Activated T-helper 2 cell treated with anti-CD3 and anti-CD28 coated beads, Interferon-gamma antibody, Interleukin-2, Interleukin-4, amounts not matched to agents 10 μg/mL and 5 μg/mL and 100 μg/mL, durations not matched to agents 14 hours and 24 hours and 36 hours (primary cell): ENCODE measurements at places on chromosomes 12 and 14. TPM values are rescaled to one million over a fixed set of nuclear protein-coding genes. Genes with fewer than 3 reads are reported as not detected.

GRCh38 chr14:99892406-99892805, 99.2 kb downstream of the EML1 start:
- no peak for DNase-seq

- DNase-seq = no peak
These were observed 8.4 kb downstream of the ARHGEF25 start for GRCh38 chr12:57619434-57620244.

- DNase-seq = no peak
These were observed 165.9 kb upstream of the OTX2 start for GRCh38 chr14:56976211-56976610.

GRCh38 chr12:83323866-83324265, 637.2 kb downstream of the TMTC2 start:
- DNase-seq = no peak

DNA sequence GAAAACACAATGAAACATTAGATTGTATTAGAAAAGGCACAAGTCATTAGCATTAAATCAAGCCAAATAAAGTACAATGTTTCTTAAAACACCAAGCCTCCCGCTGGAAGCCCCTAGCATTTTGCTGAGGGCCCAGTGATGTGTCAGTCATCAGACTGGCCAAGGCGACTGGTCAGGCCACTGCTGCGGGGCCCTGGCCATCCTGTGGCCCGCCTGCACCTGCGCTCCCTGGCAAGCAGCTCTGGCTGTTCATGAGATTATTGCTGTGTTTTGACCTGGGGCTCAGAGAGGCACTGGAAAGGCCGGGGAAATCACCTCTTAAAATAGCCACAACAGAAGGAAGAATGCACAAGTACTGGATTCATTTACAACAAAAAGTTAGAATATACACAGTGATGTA, 24.2 kb upstream of the AMN start:
- no peak for DNase-seq

DNA sequence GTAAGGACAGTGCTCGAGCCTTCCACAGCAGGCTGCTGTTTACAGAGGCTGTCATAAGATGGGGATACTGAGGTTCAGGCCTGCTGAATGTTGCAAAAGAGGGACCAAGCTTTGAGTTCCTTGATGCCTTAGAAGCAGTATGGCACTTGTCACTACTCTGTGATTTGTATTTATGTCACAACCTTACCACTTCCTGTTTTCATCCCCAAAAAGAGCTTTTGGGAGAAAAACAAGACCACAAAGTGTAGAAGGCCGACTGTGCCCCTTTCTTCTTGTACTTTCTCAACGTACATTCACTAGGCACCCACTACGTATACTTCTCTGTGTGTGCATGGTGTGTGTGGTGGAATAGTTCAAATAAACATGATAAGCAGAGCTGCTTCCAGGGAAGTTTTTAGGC, 90.1 kb downstream of the DRAM1 start:
- no peak for DNase-seq

- DNase-seq = no peak
These were observed 233.2 kb upstream of the AMIGO2 start for GRCh38 chr12:47312808-47313426.

DNA sequence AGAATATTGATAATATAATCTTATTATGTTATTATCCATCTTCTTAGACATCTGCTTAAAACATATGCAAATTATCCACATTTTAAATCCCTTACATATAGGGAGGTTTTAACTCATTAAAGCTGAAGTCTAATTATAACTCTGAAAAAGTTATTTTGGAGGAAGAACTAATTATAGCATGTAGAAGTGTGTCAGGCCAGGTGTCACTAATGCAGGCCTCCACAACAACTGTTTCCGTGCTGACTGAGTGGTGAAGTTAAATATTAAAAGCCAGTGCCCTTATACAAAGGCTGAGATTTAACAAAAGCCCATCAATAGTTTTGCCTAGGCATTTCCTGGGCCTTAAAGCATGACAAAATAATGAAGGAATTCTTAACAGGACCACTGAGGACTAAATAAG, 157.4 kb downstream of the LRRK2 start:
- DNase-seq = no peak

GRCh38 chr14:100604709-100605108, 17.5 kb upstream of the BEGAIN start:
- DNase-seq = no peak

GRCh38 chr12:14410177-14410576, 44.7 kb downstream of the ATF7IP start:
- no peak for DNase-seq

Gene RPS6KA5
- total RNA-seq = 20.5 and 21.4 TPM in 2 replicates

Gene AQP2
- not detected in 2 replicates for total RNA-seq

Gene RHEBL1
- 14.2 and 16.0 TPM in 2 replicates for total RNA-seq

Gene FOXG1
- not detected in 2 replicates for total RNA-seq
